ENCODE measurements at places on chromosomes 1 and 21.

DNA sequence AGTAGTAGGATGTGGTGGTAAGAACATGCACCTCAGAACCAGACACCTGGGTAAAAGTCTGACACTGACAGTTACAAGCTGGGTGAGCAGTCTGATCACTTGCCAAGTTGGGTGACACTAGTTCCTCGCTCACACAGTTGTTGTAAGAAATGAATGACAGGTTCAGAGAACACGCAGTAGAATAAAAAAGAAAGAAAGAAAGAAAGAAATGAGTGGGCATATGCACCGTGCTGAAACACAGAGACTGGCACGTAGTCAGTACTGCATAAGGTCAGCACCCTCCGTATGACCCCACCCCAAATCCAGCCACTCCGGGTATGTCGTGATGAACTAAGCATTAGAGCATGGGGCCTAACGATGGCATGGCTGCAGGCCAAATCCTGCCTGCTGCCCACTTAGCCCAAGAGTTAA lies 90.6 kb downstream of the GLUL start:
- DNase-seq = no peak

DNA sequence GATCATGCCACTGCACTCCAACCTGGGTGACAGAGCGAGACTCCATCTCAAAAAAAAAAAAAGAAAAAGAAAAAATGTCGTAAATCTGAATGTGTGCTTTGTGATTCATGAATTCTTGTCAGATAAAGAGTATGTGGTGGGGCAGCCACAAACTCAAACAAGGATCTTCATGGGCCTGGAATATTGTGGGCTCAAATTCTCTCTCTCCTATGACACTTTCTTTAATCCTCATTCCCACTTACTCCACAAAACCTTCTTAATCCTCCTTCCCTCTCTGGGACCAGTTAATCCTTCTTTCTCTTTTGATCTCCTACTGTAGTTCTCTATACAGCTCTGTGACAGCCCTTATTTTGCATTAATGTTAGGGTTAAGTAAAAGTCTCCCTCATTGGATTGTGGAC lies 112.3 kb downstream of the AK5 start:
- no peak for DNase-seq

- DNase-seq = no peak
These were observed 24.0 kb upstream of the BTG3 start for GRCh38 chr21:17636711-17637110.

- no peak for DNase-seq
These were observed 23.2 kb downstream of the INSL5 start for GRCh38 chr1:66777831-66778230.

- no peak for DNase-seq
These were observed 234.1 kb upstream of the VAMP3 start for GRCh38 chr1:7536891-7537591.

DNA sequence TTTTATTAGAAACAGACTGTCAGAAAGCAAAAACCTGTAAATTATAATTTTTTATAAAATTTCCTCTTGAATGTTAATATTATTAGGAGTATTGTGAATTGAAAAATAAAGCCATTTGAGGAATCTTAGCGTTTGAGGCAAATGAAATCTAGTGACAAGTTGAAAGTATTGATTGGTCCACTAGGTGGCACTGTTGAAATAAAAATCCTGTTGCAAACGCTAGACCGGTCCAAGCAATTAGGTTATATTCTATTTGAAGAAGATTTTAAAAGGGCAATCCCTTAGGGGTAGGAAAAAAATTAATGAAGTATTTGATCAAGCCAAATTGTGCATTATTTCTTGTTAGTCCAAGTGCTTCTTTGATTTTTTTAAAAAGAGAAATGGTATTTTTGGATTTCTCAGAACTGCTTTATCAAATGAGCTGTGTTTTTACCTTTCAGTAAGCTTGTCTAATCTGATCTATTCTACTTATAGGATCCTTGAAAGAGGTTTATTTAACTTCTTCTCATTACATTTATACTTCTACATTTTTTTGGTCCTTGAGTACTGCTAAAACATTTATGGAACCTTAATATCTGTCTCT lies 57.7 kb downstream of the ATG4C start:
- DNase-seq = peak; percentile 63

- DNase-seq = no peak
These were observed 39.5 kb upstream of the CR2 start for GRCh38 chr1:207414606-207415108.
